NCI-H82 (cell line): ENCODE measurements at places on chromosomes 3 and 15.

DNA sequence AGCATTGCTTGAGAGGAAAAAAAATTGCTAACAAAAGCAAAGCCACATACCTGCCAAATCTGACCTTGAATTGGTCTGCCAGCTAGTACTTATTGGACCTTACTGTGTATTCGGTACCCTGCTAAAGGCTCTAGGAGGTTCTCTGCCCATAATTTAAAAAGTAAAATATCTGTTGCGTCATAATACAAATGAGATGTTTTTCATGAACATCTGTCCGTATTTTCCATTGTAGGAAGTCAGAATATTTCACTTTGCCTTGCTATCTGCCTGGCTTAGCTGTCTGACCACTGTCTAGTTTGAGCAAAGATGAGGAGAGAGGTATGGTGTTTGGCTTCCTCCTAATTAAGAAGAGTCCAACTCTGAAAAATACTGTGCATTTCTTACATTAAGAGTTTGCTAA is 10.8 kb upstream of the C3orf20 start:
- no peak for DNase-seq

- DNase-seq, result no peak
Observed at GRCh38 chr3:124639406-124640237, 90.6 kb upstream of the UMPS start.

DNA sequence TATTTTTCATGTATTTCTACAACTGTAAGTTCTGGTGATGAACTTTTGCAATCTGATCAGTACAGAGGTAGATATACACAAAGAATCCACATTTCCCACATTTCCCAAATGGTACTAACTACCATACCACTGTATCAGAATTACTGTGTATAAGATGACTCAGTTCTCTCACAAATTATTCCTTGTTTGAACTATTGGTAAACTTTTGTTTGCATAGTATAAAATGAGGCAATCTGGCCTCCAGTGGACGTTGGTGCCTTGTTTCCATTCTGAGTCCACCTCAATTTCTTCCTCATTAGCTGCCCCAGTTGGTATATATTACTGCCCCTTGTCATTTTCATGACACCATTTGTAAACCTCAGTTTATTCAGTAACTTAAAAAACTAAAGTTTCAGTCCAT is 38.5 kb downstream of the SPTSSB start:
- DNase-seq, result no peak

DNA sequence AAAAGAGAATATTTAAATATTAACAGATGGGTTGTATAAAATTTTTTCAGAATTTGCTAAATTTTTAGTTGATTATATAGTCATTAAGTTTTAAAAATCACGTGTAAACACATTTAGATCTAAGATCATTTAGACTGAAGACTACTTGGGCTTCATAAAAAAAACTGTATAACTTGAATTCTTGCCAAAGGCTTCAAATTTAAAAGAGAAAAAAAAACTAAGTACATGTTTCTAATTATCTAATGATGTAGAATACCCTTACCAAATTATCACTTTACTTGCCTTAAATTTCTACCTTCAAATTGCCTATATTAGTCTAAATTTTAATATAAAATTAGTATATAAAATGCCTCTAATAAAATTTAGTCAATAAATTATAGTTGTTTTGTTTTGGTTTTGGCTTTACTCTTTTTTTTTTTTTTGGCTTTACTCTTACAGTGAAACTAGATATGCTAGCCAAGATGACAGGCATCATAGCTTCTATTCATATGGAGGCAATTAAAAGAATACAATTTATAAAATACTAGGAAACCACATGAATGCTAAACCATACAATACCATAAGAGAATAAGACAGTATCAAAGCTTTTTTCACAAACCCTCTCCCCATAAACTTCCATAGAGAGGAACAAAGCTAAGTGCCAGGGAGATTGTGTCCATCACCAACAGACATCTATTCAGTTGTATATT is 183.1 kb upstream of the KCNMB2 start:
- no peak for DNase-seq

- no peak for DNase-seq
Observed at GRCh38 chr3:69121950-69122349, 445 bp downstream of the LMOD3 start.

GRCh38 chr3:120536642-120537041 is 59.5 kb upstream of the NDUFB4 start:
- DNase-seq, result no peak

DNA sequence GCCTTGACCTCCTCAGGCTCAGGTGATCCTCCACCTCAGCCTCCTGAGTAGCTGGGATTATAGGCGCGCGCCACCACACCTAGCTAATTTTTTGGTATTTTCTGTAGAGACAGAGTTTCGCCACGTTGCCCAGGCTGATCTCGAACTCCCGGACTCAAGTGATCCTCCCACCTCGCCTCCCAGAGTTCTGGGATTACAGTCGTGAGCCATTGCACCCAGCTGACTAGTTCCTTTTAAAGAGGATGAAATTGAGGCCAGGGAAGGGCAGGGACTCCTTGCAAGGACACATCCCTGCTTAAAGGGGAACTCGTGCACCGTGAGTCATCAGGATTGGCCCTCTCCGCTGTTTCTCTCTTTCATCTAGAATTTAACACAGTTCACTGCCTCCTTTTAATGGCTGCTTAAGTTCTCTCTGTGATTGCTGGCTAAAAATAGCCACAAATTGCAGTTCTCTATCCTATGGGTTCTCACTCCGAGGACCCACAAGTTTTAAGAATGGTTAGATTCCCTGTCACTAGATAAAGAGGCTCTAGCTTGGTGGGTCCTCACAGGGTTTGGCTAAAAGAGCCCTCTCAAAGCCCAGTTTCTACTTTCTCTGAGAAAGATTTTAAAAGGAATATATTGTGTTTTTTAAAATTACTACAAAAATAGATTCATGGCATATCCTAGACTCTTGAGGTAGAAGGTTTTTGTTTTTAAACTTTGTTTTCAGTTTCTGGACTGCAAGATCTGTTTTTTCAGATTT is 1.4 kb downstream of the CRTAP start:
- peak; percentile 21 for DNase-seq

- DNase-seq, result no peak
Observed at GRCh38 chr3:43194069-43194468, 88.2 kb upstream of the POMGNT2 start.

DNA sequence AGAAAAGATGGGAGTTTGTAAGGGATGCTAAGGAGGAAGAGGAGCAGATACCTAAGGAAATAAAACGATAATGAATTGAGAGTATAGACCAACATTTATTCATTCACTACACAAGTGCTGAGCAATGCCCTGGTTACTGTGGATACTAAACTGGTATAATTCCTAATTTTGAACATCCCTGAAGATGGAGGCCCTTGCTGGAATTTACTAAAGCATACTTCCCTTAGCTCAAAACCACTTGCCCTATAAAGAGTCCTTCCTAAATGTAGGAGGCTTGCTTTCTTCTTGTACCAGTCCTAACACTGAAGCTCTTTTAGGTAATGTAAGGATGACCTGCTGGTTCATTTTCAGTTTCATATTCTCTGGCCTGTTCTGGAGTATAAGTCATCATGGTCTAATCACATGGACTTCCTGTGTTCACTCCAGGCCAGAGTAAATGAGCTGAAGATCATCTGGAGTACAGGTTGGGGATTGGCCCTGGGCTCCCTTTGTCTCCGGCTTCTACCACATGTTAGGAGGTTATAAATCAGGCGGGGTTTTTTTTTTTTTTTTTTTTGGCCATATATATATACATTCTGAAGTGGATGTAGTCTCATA is 40.1 kb upstream of the MTMR10 start:
- DNase-seq, result no peak

GRCh38 chr15:92123962-92124656 is 269.6 kb upstream of the ST8SIA2 start:
- DNase-seq, result no peak

- no peak for DNase-seq
Observed at GRCh38 chr3:46574881-46575576, 8.9 kb upstream of the LRRC2 start.

DNA sequence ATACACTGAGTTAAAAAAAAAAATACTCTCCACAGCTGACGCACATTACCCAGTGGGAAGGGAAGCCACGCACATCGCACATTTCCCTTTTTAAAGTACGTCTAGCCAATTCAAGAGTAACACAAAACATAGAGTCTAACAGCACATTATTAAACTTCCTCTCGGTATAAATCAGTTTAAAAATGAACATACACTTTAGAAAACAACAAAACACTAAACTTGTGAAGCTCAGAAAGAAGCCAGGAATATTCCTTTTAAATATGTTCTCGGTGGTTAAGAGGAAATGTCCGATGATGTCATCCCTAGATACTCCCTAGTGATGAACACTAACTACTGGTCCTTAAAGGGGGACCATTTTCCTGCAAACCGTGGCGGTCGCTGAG is 721 bp downstream of the MYEF2 start:
- DNase-seq, result peak; percentile 65

GRCh38 chr3:78641703-78642102 is 1126.1 kb downstream of the ROBO1 start:
- DNase-seq, result no peak

DNA sequence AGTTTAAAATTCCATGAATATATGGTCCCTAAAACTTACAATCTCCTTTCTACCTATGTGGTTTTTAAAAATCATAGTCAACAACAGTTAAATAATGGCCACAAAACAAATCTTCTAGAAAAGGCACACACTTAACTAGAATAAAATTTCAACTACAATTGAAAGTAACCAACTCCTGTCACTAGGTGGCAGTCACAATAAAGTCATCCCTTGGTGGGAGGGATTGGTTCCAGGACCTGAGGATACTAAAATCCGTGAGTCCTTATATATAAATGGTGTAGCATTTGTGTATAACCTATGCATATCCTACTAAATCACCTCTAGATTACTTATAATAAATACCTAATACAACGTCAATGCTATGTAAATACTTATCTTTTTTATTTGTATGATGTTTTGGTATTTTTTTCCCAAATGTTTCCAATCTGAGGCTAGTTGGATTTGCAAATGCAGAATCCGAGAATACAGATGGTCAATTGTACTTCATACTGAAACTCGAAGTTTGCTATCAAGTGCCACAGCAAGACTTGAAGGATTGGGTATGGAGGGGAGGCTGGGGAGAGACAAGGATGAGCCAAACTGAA is 172.6 kb downstream of the FMN1 start:
- peak; percentile 71 for DNase-seq

DNA sequence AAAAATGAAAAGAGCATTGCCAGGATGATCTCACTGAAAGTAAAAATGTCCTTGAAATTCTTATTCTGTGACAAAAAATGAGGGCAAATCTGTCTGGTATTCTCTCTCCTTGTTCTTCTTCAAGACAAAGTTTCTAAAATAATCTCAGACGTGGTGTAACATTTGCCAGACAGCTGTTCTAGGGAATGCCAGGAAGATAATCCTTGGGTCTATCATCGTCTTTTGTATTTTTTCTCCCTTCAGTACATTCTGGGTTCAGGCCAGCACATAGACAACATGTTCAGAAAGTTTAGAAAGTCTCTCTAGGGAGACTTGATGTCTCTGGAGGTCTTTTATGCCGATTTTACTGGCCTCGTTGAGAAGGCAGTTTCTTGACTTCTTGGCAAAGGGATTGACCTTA is 121.2 kb upstream of the HES1 start:
- DNase-seq, result no peak

DNA sequence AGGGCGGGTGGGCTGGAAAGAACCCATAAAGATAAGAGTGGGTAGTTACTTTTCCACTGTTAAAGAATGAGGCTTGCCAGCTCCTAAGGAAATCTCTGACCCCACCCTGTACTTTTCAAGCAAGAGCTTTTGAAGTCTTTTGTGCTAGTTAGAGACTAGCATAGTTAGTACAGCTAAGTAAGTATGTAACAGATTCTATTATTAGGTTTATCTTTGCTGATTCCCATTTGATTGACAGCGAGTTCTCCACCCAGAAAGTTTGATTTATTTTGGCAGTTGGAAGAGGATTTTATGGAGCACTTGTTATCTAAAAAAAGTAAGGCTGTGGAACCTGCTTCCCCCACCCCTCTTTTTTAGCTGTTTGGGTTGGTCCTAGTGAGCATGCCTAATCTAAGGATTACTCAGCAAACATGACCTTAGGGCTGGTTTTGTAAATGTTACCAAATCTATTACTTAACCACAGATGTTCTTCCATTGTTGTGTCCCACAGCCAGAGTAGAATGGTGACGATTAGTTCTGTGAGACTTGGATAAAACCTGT is 57.6 kb downstream of the FNDC3B start:
- peak; percentile 25 for DNase-seq

GRCh38 chr15:35330916-35331315 is 215.0 kb downstream of the DPH6 start:
- DNase-seq, result no peak

GRCh38 chr3:191646242-191646641 is 185.3 kb downstream of the PYDC2 start:
- no peak for DNase-seq

DNA sequence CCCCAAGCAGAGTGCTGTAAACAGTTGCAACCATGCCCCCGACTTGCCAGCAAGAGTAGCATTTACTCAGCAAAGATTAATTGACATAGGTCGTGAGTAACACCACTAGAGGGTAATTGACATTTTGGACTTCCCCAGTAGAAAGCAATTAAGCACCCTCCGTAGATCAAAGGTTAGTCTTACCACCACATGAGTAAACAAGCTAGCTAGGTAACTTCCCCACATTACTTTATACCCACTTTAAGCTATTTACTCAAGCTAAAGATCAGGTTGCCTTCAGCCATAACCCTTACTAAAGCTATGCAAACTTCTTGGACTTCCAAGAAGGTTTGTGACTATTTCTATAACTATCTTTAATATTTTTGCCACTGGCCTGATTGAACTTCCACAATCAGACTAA is 1072.7 kb downstream of the OTOL1 start:
- DNase-seq, result no peak

DNA sequence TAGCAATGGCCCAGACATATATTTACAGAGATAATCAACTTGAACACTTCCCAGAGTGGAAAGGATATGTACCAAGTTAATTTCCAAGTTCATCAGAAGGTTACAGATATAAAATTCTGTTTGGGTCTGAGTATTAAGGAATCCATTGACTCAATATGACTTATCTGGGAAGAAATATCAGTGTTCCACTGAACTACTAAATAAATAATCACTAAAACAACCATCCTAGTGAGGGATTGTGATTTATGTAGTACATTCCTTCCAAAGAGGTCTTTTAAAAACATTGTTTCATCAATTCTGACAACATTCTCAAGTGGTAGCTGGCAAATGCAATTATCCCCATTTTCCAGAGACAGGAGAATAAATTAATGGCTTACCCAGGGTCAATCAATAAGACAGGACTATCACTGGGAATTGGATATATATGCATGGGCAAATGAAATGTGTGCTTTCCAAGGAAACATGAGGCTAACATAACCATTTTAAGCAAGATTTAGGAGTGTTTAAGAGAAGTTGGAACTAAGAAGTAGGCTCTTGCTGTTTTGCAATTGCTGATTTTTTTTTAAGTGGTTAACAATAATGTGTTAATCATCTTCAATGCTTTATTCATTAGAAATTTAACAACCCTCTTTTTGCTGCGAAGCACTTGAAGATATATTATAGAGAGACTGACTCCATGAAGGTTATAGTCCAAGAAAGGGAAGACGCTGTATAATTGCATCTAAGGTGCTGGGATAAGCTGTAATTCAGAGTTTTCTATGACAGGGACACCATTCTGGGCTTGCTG is 37.9 kb downstream of the SLC9A9 start:
- DNase-seq, result no peak

GRCh38 chr3:10443272-10444109 is 61.9 kb downstream of the ATP2B2 start:
- DNase-seq, result no peak
